Activated CD4-positive, alpha-beta T cell treated with anti-CD3 and anti-CD28 coated beads, Interleukin-2, amount 50 U/mL, for 16 hours (primary cell): ENCODE measurements at places on chromosomes 6 and 20.

DNA sequence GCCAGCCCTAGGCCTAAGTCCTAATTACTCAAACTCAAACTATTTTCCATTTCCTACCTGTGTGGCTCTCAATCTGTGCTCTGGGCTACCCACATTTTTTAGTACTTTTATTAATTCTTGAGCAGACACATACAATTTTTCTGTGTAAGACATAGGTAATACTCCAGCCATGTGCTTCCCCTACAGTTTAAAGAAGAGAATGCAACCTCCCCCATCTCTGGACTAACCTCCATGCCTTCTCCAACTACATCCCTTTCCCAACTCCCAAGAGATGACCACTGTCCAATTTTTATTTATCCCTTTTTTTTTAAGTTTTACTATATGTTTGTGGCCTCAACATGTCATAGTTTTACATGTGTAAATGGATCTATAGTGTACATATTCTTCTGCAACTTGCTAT is 5.8 kb downstream of the HMGN4 start:
- DNase-seq, result no peak

DNA sequence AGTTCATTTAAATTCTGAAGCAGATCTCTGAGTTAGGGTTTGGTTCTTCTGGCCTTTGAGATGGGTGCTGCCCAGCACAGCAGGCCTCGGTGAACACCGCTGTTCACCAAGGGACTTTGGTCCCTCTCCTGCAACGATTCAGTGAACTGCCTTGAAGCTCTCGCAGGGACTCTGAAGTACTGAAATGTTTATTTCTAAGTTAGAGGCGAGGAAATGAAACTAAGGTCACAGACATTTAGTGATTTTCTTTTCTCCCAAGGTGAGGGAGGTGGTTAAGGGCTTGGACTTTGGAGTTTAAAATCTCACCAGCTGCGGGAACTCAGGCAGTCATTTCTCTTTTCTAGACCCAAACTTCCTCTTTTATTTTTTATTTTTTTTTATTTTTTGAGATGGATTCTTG is 26.2 kb downstream of the E2F3 start:
- no peak for DNase-seq

GRCh38 chr20:57831993-57832585 is 122.3 kb upstream of the PMEPA1 start:
- no peak for DNase-seq

DNA sequence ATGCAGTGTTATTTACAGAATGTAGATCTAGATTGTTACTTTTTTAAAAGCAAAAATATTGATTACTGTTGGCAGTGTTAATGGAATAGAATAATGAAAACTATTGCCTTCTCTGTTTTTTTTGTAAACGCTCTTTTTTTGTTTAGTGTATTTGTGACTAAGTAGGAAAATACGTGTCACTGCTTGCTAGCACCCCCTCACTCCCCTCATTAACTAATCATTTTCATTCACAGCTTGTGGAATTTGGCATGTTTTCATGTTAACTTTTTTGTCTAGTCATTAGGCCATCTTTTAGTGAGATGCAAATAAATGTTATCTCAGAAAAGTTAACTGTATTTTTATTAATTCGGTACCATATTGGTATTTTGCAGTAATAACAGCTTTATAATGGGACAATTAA is 29.8 kb downstream of the ADGRG6 start:
- no peak for DNase-seq

DNA sequence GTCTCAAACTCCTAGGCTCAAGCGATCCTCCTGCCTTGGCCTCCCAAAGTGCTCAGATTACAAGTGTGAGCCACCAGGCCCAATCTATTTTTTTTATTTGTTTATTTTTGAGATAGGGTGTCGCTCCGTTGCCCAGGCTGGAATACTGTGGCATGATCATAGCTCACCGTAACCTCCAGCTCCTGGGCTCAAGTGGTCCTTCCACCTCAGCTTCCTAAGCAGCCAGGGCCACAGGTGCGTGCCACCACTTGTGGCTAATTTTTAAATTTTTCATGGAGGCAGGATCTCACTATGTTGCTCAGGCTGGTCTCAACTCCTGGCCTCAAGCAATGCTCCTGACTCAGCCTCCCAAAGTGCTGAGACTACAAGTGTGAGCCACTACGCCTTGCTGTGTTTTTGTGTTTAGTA is 9.8 kb downstream of the KIF3B start:
- no peak for DNase-seq

DNA sequence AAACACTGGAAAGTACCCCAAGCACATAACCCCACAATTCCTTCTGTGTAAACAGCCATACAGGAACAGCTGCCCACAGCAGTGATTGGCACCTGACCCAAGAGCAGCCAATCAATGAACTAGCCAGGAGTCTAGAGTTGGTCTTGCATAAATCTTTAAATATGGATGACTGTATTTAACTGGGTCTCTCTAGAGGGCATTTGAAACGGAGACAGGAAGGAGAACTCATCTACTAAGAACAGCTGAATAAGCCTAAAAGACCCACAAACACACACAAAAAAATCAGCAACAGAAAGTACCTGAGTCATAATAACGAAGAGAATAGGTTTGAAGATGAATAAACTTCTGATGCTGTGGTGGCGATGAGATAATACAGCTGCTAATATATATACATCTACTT is 49.0 kb upstream of the ASF1A start:
- DNase-seq, result peak; percentile 88
